H1 (cell line): ENCODE measurements at places on chromosomes 2 and 18. TPM values are rescaled to one million over a fixed set of nuclear protein-coding genes. Genes with fewer than 3 reads are reported as not detected.
A peak's percentile ranks its signal among the peaks of the same experiment; 100 is the strongest.

RNF125 gene
- total RNA-seq = 14.3 and 15.2 TPM in 2 replicates

SERPINB4 gene
- 0.32 and 0.96 TPM in 2 replicates for total RNA-seq

- H3K27me3 ChIP-seq = no peaks in the 10 kb centered on the region
- no peak overlapping the region for H3K4me3 ChIP-seq
- H3K36me3 ChIP-seq = no peaks in the 10 kb centered on the region
- DNase-seq = no peak
Measured at GRCh38 chr2:11175293-11175795, 20.1 kb downstream of the SLC66A3 start.

DNA sequence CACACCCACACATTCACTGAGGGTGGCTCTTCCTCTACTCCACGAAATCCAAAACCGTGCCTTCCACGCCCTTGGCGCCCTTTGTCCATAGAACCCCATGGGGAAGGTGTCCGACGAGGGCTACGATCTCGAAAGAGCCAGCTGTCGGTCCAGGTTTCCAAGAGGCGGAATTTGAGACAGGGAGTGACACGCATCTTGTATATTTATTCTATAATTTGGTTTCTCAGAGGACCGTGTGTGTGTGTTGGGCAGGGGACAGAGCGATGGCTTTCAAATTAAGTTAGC is 726 bp downstream of the C2orf69 start:
- H3K4me1 ChIP-seq = peaks cover 3% of the 10 kb centered on the region
- H3K4me3 ChIP-seq = peak overlapping the region; percentile 91
- peaks cover under 1% of the 10 kb centered on the region; the same call in 1 of the 2 replicates for H3K36me3 ChIP-seq
- DNase-seq = no peak
- no peaks in the 10 kb centered on the region for H3K27me3 ChIP-seq

DNA sequence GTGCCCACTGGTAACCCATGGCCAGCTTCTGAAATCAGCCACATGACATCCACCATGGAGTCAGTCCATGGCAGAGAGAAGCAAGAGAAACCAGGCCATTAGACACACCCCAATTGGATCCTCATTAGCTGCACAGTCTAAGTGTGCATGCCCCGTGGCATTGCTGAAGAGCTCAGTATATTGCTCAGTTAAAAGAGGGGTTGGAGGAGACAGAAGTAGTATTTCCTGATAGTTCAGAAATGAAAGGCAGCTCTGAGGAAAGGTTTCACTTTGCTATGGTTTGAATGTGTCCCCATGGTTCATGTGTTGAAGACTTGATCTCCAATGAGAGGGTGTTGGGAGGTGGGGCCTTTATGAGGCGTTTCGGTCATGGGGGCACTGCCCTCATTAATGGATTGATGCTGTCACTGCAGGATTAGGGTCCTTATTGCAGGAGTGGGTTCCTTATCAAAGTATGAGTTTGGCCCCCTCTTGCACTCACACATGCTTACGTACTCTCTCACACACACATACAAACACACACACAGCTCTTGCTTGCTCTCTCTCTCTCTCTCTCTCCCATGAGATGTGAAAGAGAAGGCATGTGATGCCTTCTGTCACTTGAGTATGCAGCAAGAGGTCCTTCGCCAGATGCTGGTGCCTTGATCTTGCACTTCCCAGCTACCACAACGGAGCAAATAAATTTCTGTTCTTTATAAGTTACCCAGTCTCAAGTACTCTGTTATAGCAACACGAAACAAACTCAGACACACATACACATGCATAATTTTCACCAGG is 58.0 kb downstream of the TMEM163 start:
- no peak overlapping the region for H3K4me3 ChIP-seq
- DNase-seq = no peak
- H3K27ac ChIP-seq = no peak overlapping the region
- H3K4me1 ChIP-seq = no peaks in the 10 kb centered on the region
